ENCODE measurements at places on chromosomes 12 and 14.

- DNase-seq: no peak
Measured at GRCh38 chr14:74954947-74955228, 509 bp downstream of the PGF start.

- no peak for DNase-seq
Measured at GRCh38 chr12:103928682-103929045, 1.5 kb upstream of the HSP90B1 start.

- DNase-seq: peak; percentile 29
Measured at GRCh38 chr14:50521912-50522341, 10.4 kb downstream of the MAP4K5 start.

DNA sequence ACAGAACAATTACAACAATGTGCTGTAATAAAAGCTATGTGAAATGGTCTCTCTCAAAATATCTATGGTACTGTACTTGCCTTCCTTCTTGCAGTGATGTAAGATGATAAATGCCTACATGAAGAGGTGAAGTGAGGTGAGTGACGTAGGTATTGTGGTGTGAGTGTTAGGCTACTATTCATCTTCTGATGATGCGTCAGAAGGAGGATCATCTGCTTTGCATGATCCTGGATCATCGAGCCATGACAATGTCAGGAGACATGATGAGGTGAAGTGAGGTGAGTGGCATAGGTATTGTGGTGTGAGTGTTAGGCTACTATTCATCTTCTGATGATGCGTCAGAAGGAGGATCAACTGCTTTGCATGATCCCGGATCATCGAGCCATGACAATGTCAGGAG, 105.8 kb downstream of the KCNC2 start:
- no peak for DNase-seq

DNA sequence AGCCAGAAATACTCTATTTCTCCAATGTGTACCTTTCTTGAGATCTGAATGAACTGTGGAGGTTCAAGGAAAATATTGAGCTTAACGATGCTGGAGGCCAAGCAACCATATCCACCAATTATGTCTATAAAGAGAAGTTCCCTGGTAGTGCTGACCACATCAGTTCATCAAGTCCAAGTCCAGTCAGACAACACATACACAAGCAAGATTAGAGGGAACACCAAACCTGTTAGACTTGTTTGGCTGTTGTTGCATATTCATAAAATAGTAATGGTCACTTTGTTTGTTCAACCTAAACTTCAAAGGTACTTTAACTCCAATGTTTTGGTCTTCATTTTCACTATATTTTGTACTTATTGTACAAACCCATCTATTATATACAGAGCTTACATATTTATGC, 81.6 kb downstream of the LMO3 start:
- peak; percentile 66 for DNase-seq

DNA sequence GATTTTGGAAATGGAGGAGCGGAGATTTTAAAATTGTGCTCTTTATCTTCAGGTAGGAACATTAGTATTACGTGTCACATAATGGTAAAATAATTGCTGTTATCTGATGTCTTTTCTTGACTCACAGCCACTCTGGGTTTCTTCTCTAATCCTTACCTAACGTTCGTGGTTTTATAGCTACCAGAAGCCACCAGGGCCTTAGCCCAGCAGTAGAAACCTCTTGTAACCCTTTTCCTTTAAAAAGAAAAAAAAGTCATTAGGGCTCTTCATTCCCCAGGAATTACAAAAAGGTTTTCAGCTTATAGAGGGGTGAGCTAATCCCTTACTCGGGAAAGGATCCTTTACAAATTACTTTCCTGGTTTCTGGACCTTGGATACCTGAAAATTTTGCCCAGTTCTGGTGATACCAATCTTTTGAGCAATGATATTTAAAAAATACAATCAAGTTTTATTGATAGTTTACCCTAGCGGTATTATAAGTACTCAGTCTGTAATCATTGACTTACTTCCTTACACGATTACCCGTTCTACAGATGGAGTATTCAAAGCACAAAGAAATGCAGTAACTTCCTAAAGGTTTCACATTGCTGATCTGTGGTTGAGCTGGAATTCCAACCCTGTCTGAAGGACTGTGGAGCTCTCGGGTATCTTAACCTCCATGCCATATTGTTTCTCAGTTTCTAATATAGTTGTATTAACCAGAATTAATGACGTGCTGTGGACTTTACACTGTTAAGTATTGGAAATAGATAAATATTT, 1.6 kb downstream of the GABARAPL1 start:
- DNase-seq: peak; percentile 42

GRCh38 chr12:83739607-83740006, 1052.9 kb downstream of the TMTC2 start:
- DNase-seq: no peak

GRCh38 chr14:90755661-90756304, 60.4 kb downstream of the TTC7B start:
- DNase-seq: peak; percentile 40

DNA sequence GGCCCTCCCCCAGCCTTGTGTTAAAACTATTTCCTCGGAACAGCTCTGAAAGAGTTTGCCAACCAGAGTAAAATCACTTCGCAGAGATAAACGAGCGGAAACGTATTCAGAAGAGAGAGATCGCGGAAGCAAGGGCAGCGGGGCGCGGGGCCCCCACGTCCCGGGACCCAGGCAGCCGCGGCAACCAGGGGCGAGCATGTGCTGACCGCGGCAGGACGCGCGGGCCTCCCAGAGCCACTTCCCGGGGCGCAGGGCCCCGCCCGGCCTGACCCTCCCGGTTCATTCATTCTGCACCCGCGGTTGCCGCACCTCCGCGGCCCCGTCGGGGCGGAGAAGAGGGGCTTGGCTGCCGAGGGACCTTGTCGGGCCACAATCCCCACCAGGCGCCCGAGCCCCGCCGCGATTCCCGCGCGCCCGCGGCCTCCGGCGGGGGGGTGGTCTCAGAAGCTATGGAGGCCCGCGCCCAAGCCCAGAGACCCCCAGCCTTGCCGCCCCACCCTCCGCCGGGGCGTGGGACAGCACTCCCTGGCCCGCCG, 598 bp downstream of the UBE2N start:
- DNase-seq: peak; percentile 12

- peak; percentile 93 for DNase-seq
Measured at GRCh38 chr12:64810831-64811230, 13.6 kb upstream of the TBC1D30 start.
